ENCODE measurements at places on chromosomes 6 and 20.

DNA sequence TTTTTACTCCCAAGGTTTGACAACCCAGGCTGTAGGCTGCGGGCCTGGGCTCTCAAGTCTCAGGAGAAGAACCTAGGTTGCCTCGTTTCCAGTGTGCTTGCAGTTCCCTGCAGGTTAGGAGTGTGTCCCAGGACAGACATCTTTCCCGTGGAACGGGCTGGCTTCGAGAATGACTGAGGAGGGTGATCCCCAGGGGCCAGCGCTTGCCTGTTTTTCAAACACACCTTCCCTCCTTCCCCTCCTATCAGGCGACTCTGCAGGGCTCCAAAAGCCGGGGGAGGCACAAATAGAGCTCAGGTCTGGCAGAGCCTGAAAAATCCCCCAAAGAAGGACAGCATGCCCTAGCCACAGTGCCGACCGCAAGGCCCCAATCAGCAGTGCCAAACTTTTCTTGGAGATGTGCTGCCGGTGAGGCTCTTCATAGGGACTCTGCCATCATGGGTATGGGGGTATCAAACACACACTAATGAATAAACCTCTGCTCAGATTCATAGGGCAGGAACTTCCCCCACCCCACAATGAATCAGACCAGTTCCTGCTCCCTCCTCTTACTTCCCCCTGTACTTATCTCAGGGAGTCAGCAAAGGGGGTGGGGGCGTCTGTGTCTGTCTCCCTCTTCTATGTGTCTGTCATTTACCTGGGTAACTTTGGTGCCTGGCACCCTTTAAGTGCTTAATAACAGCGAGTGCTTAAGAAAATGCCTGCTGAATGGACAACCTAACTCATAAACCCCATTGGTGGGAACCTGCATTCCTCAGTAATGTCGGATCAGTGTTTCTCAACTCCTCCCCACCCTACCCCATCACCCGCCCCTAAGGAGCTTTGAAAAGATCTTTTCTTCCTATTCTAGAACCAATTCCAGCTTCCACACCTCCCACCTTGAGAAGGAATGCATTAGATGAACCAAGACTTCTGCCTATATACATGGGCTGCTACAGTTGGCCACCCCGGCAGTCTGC is 1.6 kb downstream of the KCNG1 start:
- DNase-seq = no peak

GRCh38 chr6:112356994-112357393 is 9.9 kb downstream of the RFPL4B start:
- no peak for DNase-seq

- DNase-seq = no peak
Measured at GRCh38 chr6:134314006-134314821, 3.7 kb downstream of the SGK1 start.

DNA sequence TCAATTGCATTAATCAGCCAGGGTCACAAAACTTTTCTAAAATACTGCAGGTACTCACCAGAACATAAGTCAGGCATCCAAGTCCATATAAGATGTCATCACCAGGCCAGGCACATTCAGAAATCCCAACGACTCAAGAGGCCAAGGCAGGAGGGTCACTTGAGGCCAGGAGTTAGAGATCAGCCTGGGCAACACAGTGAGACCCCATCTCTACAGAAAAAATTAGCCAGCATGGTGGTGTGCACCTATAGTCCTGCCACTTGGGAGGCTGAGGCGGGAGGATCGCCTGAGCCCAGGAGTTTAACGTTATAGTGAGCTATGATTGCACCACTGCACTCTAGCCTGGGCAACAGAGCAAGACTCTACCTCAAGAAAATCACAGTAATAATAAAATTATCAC is 278.4 kb upstream of the PLN start:
- no peak for DNase-seq

DNA sequence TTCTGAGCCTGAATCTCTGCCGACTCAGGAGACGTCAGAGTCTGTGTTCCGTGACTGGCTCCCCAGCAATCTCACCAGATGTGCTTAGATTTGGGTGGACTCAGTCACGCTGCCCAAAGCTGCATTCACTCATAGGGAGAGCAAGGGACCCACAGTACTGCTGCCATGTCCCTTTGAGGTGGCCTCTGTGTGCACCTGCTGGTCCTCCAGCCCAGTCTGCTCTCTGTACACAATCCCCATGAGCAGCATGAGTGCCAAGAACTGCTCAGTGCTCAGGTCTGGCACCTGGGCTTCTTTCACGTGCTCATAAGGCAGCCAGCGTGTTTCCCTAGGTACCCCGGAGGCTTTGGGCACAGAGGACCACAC is 44.2 kb upstream of the TIAM2 start:
- no peak for DNase-seq

DNA sequence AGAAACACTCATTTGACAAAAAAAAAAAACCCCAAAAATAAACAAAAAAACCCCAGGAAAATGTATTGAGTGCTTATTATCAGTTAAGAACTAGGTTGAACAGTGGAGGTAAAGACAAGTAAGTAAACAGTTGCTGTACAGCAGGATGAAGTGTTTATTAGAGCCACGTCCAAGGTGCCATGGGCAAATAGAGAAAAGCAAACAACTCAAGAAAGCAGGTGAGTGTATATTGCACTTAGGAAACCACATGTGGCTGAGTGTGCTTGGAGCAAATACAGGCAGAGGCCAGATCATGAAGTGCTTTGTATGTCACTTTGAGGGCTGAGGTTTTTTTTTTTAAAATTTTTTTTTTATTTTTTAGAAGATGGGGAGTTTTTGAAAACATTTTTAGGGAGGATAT is 98.3 kb downstream of the MACROD2 start:
- DNase-seq = no peak

DNA sequence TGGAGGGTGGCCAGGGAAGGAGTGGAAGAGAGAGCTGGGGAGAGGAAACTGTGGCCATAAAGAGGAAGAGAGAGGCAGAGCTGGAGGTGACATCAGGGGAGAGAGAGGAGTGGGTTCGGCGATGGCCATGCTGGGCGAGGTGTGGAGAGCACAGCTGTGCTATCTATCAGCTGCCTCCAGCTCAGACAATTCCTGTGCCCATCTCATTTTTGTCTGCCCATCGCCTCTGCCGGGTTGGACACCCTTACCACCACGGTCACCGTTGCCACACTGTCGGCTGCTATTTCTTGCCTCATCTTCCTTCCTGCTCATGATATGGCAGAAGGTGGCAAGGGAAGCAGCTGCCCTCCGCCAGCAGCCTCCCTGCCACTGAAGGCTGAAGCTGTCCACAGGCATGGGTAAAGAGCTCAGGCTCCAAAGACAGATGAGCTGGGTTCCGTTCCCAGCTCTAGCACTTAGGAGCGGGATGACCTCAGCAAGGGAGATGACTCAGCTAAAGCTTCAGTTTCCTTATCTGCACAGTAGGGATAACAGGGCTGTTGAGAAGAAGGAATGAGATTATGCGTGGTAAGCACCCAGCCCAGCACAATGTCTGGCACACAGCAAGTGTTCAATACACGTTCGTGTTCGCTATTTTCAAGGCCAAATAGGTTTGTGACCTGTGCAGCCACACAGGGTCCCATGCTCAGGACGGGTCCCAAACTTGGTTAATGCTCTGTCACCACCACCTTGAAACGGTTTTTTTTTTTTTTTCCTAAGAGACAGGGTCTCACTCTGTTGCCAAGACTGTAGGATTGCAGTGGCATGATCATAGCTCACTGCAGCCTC is 21.9 kb upstream of the TAF8 start:
- no peak for DNase-seq

DNA sequence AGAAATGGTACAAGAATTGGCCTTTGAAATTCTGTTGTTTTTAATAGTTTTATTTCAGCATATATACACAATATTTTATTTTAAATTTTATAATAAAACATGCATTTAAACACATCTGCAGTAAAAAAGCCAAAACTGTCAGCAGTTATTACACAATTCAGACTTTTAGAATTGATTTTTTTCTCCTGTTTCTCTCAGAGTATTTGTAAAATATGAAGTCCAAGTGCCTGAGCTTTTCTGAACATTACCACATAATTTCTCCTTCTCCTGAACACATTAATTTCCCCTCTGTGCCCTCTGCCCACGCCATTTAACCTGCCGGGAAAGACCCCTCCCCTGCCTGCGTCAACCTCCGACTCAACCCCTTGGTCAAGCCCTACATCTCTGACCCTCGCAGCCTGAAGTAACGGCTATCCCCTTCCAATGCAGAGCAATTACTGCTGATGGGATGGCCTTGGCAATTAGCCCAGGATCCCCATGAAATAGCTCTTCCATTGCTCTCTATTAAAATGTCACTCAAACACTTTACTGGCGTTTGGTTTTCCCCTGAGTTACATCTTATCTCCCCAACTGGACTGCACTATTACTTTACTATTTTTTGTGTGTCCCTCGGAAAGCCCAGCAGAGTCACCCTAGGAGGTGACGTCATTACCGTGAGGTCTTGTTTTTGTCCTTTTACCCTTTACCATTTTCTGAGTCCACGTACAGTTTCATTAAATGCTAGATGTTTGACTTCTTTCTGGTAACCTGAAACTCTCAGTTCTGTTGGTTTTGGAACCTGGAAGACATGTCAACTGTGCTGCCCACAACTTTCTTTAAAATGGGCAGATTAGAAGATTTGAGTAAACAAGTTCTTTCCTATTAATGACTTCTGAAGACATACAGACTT is 146.7 kb upstream of the TAB2 start:
- no peak for DNase-seq

DNA sequence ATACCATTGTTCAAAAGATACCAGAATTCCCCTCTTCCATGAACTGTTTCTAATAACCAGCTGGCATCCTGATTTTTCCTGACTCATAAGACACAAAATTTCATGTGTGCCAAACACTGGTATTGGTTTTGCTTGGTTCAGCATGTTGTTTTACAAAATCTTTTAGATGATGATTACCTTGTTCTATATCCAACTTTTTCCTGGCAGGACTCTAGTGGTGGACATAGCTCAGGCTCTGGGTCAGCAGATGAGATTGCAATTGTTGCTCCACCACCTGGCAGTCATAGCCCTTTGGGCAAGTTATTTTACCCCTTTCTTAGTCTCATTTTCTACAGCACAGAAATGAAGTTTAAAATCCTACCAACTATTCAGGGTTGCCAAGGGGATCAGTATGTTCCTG is 6.2 kb downstream of the TRIM38 start:
- DNase-seq = no peak

DNA sequence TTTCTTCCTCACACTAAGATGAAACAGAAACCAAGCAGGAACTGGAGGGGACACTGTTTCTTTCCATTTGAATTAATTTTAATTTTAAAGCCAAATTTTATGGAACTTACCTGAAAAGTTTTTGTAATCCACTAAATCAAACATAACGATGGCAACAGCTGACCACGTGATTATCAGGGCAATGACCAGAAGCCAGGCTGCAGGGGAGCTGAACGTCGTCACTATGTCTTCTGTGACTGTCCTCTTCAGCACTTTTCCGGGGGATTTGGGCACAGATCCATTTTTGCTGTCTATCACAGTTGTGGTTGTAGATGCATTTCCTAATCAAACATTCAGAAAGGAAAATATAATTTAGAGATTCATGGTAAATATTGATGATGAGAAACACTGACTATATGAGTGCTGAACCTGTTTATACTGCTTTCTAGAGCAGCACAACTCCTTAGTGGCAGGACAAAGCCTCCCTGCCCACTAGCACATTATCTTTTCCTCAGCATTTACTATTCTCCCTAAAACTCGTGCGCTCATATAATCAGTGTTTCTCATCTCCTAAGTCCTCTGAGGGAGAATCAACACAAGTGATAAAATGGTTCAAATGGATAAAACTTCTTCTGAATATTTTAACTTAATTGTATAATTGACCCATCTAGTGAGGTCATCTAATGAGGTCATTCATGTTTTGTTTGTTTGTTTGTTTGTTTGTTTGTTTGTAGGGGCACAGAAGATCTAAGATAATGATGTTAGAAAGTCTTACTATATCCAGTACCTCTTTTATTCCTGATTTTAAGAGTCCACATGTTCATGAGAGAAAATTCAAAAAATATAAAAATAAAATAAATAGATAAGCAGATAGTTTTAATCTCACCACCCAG is 65.7 kb downstream of the TRDN start:
- no peak for DNase-seq

DNA sequence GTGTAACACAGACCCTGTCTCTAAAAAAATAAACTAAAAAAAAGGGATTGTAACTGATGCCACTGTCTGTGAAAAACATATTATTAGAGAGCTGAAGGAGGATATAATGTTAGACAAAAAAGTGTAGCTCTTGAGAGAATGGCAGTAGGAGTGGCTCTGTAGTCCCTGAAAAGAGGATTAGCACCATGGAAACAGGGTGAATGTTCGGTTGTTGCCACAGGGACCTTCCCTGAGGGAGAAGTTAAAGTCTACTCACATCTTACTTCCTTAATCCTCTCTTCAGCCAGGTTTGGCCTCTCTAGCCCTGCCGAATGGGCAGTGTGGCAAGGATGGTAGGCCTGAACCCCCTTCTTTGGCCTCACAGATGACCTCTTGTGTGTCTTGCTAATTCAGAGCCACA is 12.1 kb downstream of the SCAND1 start:
- DNase-seq = no peak

DNA sequence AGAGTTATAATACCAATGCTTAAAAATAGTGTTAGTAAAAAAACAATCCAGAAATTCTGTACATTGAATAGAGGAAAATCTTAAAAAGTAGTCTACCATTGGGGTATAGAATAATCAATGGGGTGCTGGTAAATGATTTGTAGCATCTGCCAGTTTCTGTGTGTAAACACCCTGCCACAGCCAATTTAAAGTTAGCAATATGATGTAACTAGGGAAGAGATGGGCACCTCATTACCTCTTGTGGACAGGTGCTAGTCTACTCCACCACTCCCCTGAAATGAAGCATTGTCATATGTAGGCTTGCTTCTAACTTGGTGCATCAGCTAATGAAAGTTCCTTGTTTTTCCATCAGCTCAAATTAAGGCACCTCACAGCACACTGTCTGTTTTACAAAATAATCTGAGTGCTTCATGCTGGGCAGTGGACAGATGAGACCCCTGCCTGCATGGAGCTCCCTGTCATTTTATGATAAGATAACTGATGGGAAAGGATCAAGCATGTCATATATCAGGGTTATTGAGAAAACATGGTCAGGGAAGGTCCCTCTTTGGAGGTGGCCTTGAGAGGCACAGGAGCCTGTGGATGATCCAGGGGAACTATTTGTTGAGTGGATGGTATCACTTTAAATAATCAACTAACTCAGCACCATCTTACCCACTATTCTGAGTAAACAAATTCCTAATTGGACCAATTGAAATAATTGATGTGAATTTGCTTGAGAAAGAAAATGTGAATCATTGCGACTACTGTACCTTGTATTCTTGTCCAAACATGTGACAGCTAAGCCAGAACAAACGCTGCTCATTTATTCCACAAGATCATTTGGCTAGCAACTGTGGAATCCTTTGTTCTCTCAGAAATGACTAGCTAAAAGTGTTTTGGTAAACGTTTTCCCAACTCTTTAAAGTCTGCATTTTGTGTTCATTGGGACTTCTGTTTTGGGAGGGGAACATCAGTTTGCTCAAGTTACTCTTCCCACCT is 45.9 kb upstream of the CSE1L start:
- DNase-seq = no peak

- no peak for DNase-seq
Measured at GRCh38 chr20:13458860-13459451, 179.8 kb downstream of the TASP1 start.

- no peak for DNase-seq
Measured at GRCh38 chr6:160685762-160686450, 16.1 kb upstream of the PLG start.
